ENCODE measurements at places on chromosomes 4 and X.

DNA sequence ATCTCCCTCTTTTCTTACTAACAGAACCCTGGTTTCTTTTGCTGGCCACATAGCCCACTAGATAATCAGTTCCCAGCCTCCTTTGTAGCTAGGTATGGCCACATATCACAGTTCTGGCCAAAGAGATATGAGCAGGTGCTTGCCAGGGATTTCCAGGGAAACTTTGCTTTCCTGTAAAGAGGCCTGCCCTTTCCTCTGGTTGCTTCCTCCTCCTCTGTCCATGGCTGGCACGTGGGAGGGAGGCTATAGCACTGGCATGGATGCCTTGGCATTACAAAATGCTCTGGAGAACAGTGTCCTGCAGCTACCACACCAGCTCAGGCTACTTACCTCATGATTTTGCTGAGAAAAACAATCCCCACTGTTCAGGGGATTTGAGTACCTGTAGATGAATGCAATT lies 27.5 kb downstream of the RAB33B start:
- no peak for DNase-seq

DNA sequence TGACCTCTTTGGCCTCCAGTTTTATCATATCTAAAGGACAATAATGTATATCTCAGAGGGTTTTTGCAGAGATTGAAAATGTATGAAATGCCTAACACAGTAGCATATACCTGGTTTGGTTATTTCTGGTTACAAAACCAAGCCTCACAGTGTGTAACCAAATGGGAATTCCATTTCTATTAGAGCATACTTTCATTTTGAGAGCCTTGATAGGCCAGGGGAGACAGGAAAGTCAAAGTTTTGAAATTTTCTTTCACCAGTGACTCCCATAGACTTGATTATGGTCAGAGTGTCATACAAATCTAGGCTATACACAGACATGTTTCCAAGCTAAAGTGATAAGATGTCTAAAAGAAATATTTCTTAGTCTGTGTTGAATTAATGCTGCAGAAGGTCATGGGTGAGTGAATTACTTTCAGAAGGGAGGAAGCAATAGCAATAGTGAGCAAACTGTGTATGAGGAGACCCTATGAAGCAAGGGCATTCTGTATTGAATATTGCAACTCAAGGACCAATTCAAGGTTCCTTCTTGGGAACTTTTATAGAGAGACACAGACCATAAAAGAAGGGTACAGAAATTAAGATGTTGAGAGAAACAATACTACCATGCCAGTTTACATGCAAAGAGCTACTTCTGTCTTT lies 151.1 kb downstream of the PDE5A start:
- DNase-seq = no peak

GRCh38 chr4:69731241-69731640 lies 29.2 kb downstream of the SULT1B1 start:
- peak; percentile 66 for DNase-seq

GRCh38 chr4:89171176-89171805 lies 60.0 kb downstream of the TIGD2 start:
- no peak for DNase-seq

DNA sequence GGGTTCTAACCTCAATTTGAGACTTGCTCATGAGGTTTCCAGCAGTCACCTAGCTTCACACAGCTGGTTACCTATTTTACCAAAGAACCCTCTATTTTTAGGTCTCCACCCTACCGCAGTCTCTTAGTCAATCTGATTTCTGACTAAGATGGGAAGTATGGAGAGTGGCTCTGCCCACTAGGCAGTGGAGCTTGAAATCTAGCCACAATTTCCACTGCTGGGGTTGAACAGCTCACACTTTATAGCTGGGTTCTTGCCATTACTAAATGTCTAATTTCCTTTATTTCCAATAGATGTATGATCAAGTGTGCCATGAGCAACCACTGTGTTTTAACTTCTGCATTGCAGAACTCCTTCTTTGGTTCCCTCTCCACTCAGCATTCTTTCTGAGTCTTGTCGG lies 43.1 kb downstream of the GASK1B start:
- DNase-seq = no peak

DNA sequence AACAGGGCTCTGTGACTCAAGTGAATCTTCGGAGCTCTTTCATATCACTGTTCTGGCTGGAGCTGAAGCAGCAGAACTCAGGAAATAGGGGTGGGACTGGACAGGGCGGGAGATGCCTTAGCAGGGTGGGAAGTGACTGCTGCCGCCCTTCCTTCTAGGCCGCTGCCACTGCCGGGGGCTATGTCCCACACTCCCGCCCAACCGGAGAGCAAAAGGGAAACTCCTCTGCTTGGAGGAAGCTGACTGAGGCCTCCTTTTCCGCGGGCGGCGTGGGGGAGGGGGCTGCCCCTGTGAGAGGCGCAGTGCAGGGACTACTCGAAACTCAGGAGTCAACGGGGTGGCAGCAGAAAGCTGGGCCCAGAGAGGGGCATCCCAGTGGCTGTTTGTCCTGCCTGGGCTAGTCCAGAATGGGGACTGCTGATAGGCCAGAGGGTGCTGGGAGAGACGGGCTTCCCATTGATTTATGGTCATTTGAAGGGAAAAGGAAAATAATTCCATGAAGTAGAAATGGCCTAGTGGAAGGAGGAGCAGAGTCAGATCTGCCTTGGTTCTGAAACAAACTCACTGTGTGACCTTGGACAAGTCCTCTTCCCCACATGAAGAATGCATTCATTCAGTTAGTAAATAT lies 36.9 kb downstream of the STARD8 start:
- DNase-seq = peak; percentile 79

DNA sequence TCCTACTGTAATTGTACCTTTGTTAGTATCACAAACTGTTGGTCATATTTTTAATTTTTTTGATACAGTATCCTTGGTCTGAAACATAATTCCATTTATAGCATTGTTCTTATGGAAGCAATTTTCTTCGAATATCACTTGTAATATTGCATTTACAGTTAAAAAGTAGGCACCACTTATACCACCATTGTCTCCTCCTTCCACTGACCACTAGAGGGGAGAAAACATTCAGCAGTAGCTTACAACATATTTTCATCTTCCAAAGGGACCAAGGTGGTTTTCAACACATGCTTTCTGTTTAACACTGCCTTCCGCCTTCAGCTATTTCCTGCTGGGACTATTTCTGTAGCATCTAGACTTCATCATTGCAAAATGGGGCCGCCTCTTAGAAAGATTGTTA lies 146.2 kb downstream of the COL4A6 start:
- no peak for DNase-seq

All from umbilical cord (tissue), 2 donors.